ENCODE measurements at places on chromosomes 16 and 17.

DNA sequence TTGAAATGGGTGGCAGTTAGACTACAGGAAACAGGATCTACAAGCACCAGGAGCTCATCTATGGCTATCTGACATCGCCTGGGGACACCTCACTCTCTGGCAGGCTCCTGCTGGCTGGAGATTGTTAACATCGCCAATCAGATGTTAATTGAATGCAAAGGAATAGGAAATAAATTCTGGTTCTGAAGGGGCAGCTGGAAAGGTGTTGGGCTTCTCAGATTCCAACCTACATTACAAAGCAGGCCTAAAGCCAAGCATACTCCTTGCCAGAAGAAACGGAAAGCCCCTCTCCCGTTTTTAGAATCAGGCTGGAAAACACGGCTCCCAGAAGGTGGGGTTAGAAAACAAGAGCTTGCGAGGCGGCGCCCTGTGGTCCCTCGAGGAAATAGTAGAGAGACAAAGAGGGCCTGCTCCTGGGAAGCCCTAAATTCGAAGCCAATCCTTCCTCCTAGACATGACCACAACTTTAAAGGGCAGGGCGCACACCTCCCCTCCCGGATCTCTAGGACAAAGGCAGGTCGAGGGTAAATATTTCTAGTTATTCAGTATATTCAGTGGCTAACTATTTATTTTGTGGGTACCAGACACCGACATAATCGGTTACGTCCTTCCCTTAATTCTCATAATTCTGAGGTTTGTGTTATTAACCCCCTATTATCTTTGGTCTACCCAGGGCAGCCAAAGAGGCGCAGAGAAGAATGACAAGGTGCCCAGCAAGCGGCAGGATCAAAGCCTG, 763 bp upstream of the TOM1L1 start:
- no peak for DNase-seq

DNA sequence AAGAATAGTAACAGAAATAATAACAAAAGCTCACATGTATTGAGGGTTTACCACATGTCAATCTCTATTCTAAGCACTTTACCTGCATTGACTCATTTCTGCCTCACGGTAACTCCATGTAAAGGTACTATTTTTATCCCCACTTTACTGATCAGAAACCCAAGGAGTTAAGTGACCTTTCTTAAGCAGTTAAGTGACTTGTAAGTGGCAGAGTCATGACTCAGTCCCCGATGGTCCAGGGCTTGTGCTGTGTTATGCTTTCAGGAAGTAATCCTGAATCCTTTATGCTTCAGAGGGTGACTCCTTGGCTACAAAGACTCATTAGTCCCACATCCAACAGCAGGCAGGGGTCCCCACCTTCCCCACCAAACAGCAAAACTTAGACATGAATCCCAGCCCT, 66.5 kb downstream of the MRM1 start:
- DNase-seq, result no peak

DNA sequence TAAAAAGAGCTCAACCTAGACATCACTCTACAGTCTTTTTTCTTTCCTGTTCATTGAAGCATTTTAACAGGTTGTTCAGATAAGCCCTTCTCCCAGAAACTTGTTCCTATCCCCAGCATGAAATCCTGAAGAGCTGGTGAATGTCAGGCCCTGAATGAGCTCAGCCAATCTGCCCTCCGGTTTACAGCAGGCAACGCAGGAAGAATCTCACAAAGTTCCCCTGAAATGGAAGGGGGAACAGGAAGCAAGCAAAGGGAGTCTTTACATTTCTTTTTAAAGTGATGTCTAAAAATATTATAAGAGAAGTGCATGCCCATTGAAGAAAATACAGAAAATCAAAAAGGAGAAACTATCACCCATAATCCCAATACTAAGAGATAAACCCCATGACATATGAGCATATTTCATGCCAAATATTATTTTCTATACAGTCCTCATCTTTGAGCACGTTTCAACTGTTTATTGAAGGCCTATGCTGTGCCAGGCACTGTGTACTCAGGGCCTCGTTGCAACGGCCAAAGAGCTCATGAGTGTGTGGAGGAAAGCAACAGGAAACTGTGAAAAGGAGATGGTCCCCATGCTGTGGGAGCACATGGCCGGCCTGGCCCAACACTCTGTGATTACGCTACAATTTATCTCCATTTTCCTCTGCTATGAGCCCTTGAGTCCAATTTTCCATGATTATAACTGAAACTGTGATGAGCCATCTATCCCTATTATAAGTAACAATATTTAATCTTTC, 5.7 kb downstream of the TK2 start:
- no peak for DNase-seq

DNA sequence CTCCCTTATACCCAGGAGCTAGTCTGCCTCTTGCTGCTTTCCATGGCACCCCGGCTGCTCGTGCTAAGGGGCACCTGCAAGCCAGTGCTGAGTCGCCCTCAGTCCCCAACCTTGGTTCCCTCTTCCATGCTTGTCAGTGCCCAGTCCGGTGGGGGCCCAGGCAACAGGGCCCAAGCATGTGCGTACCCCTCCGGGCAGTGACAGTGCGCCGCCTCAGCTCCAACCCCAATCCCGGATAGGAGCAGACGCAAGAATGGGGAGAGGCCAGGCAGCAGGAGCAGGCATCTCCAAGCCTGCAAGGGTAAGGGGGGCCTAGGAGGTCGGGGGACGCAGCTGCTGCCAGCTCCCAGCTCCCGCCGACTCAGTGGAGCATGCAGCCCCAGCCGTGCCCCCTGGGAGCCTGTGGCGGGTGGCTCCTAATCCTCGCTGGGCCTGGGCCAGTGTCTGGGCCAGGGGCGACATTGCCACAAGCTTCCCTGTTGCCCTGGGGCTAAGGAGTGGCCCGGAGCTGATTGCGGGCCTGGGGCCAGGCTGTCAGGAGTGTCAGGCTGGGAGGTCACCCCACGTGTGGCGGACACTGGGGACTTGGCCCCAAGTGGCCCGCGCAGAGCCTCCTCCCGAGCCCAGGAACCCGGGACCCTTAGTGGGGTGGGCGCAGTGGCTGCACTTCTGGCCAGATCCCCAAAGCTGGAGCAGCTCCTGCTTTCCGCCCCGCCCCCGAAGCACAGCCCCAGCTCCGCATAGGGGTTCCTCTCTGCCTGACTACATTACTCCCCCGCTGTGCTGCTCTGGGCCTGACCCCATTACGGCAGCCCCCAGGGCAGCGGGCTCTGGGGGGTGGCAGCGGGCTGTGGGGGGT, 9.8 kb downstream of the CPD start:
- DNase-seq, result no peak

DNA sequence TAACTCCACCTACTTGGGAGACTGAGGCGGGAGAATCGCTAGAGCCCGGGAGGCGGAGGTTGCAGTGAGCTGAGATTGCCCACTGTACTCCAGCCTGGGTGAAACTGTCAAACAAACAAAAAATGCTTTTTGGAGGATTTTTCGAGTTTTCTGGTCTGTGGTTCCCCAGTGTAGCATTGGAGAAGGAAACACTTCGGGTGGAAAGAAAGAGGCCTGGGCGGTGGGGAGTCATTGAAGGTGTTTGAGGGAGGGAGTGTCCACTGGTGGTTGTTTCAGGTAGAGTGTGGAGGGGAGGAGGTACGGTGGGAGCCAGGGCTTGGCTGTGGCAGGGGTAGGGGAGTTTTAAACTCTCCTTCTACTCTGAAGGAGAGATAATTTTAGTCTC, 1.2 kb downstream of the RNF213 start:
- DNase-seq, result no peak

GRCh38 chr17:47317119-47317518, 6.6 kb upstream of the EFCAB13 start:
- DNase-seq, result peak; percentile 61

DNA sequence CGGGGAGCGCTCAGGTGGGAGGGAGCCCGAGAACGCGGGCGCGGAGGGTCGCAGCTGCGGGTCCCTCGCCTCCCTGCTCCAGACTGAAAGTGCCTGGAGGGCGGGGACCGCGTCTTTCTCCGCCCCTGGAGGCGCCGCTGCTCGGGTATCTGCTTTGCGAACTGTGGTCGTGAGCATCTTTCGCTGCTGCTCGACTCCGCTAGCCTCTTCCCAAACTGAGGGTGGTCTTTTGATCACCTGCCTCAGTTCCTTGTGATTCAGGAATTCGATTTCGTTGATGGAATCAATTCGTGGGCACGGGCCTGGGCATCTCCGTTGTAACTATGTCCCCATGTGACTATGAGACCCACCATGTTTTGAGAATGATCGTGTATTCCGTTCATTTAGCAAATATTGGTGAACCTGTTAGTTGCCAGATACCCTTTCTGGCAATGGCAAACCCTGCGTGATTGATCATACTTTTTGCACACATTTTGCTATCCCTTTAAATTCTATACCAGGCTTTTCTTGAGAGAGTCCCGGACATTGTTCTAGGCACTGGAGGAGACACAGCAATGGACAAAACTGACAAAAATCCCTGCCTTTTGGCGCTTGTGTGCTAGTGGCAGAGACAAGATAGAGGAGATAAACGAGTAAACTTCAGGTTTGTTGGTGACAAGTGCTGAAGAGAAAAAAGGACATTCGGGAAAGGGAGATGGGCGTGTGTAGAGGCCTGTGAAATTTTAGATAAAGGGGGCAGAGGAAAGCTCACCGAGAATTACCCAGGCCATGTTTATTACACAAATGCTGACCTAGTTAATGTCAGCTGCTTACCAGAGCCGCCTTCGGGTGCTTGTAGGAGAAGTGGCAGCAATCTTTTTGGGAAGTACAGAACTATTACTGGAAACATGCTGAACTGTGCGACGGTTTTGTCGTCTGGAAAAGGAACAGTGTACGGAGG, 948 bp downstream of the UTP18 start:
- DNase-seq, result no peak

GRCh38 chr17:6756425-6757031, 682 bp downstream of the XAF1 start:
- DNase-seq, result no peak

- no peak for DNase-seq
Observed at GRCh38 chr16:85752511-85753420, 1.9 kb upstream of the C16orf74 start.

DNA sequence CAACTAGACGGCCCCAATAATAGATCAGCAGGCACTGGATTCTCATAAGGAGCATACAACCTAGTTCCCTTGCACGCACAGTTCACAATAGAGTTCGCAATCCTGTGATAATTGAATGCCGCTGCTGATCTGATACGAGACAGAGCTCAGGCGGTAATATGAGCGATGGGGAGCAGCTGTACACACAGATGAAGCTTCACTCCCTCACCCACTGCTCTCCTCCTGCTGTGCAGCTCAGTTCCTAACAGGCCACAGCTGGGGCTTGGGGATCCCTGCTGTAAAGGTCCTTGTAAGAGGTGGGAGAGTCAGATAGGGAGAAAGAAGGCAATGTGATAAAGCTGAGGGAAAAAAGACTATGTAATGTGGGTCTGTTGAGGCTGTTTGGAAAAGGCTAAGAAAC, 577.5 kb downstream of the RBFOX1 start:
- no peak for DNase-seq

GRCh38 chr17:19345486-19346350, 16.8 kb downstream of the B9D1 start:
- no peak for DNase-seq

- no peak for DNase-seq
Observed at GRCh38 chr17:40975516-40975915, 8.6 kb downstream of the KRT40 start.

DNA sequence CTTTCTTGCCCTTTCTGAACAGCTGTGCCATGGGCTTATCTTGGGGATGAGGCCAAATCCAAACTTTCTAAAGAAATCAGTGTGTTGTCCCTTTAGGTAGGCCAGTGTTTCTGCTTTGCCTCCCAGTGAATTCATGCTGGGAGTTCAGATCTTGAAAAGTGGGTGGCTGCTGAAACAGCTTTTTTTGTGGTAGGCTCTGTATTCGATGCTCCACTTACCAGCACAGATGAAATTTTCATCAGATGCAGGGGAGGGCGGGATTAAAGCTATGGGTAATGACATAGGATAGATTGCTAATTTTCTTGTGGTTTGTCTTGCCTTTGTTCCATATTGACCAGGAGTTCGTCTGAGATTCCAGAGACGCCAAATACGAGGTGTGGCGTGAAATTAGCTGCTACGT, 2.8 kb downstream of the SOCS7 start:
- no peak for DNase-seq

DNA sequence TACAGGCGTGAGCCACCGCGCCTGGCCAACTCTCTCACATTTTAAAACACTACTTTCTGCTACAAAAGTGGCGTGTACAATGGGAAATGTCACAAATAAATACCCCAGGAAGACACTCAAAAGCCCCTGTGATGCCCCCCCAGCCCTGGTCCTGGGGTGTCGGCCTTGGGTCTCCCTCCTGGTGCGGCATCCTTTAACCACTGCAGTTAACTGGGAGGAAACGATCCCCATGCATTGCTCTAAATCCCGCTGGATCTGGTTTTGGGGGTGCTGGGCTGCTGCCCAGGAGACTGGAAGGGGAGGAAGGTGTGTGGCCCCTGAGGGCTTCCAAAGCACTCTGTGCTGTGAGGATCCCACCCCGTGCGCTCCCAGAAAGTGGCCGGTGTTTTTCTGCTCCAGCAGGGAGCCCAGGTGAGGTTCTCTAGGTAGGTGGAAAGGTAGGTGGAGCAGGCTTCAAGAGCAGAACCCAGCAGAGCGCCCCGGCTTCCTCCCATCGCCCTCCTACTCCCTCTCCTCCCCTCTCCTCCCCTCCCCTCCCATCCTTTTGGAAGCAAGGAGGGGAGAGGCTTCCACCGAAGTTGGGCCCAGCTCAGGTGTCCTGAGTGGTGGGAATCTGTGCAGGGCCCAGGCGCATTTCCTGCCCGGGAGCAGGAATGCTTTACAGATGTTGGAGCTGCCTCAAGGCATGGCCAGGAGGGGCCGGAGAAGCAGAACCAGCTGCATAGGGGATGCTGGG, 363.3 kb downstream of the SEC14L1 start:
- DNase-seq, result no peak

DNA sequence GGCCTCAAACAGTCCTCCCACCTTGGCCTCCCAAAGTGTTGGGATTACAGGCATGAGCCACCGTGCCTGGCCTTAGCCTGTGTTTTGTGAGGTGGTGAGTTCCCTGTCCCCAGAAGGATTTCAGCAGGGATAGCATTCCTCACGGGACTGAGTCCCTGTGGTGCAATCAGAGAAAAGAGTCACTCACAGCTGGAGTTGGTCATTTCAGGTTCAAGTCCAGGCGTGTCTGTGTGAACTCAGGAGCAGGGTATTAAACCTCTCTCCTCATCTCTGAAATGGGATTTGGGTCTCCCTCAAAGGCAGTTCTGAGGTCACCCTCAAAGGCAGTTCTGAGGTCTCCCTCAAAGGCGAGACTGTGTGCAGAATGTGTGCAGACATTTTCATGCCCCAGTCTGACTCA, 28.6 kb downstream of the NPTX1 start:
- DNase-seq, result no peak

DNA sequence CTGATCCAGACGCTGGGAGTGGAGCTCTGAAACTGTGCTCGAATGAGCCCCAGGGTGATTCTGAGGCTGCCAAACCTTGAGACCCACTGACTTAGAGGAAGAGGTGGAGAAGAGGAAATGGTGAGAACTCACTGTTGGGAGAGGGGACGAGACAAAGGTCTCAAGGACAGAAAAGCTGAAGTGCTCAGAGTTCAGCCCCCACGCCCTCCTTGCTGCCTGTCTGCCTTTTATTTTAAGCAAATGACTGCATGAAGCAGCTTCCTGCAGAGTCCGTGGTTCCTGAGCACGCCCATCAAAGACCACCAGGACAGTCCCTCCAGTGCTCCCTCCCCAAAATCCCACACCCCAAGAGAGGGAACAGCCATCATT, 20.4 kb downstream of the COTL1 start:
- no peak for DNase-seq

GRCh38 chr17:77445760-77446532, 305.2 kb downstream of the SEC14L1 start:
- no peak for DNase-seq
